Thoracic aorta (tissue), 2 donors: ENCODE measurements at places on chromosomes 5 and 9. TPM values are rescaled to one million over a fixed set of nuclear protein-coding genes. Genes with fewer than 3 reads are reported as not detected.

The ANKRD34B gene
- total RNA-seq: not detected

The SMIM33 gene
- total RNA-seq: not detected

The INSL4 gene
- total RNA-seq: not detected

The DBH gene
- not detected for total RNA-seq

The RAB3C gene
- 2.8 TPM for total RNA-seq

The TMCO6 gene
- total RNA-seq: 11.4 TPM
